Fibroblast of the aortic adventitia (primary cell): ENCODE measurements at places on chromosomes 6 and 20.

DNA sequence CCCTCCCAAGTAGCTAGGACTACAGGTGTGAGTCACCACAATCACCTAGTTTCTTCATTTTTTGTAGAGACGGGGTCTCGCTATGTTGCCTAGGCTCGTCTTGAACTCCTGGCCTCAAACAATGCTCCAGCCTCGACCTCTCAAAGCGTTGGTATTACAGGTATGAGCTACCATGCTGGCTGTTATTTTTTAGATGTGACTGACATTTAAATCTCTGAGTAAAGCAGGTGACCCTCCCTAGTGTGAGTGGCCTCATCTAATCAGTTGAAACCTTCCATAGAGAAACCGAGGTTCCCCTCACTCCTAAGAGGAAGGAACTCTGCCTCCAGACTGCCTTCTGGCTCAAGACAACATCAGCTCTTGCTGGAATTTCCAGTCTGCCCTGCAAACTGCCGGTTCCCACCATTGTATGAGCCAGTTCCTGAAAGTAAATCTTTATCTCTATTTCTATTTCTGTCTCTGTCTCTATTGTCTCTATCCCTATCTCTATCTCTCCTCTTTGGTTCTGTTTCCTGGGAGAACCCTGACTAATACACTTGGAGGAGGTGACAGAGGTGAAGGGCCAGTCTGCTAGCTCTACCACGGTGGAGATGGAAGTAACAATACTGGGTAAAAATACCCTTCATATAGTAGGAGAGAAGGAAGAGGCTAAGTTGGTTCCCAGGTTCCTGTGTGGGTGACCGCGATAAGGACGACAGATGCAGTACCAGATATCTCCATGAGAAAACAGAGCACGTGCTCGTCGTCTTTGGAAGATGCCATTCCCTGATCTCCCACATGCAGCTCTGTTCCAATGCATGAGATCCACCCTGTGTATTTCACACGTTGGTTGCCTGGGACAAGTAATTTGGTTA, 81.0 kb downstream of the MYB start:
- peak; percentile 46 for DNase-seq

DNA sequence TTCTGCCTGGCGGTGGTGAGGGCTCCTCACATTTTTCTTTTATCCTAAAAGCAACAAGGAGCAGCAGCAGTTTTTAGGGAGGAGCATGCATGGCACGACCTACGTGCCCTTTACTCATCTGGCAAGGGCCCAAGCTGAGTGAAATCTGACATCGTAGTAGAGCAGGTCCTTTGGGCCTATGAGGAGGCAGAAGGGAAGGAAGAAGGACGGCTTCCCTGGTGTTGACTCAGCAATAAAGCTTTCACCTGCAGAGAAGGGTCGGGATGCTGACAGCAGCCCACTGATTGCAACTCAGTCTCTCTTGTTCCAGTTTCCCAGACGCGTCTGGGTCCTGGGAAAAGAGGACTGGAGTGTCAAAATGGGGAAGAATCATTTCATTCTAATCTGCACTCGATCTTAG, 409.1 kb upstream of the AGPAT4 start:
- no peak for DNase-seq

DNA sequence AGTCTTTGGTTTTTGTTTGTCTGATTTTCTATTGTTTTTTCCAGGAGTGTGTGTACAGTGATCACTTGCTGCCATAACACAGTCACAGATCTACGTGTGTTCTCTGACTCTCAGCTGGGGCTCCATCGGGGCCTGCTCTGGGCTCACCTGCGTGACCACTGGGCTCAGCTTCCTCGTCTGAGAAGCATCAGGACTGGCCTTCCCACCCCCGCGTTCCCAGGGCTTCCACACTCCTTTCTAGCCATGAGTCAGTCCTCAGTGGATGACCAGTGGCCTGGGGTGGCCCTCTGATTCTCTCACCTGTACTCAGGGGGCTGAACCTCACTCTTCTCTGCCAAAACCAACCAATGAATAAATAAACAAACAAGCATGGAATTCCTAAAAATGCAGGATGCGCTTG, 14.5 kb downstream of the THBS2 start:
- DNase-seq = no peak

DNA sequence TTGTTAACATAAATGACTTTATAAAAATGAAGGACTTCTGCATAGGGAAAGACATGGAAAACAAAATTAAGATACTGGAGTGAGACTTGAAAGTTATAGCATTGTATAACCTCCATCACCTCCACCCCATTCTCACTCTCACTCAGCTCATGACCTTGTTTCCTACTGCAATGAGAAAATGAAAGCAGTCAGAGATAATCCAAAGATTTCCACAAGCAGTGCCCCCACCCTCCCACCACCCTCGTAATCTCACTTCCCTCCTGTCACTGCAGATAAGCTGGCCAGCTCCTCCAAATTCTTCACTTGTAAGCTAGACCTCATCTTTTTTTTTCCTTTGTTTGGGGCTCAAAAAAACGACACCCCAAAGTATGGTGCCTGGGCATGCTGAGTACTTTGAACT, 52.9 kb upstream of the PROKR2 start:
- no peak for DNase-seq

GRCh38 chr6:143562143-143562542, 50.6 kb upstream of the FUCA2 start:
- DNase-seq = no peak

DNA sequence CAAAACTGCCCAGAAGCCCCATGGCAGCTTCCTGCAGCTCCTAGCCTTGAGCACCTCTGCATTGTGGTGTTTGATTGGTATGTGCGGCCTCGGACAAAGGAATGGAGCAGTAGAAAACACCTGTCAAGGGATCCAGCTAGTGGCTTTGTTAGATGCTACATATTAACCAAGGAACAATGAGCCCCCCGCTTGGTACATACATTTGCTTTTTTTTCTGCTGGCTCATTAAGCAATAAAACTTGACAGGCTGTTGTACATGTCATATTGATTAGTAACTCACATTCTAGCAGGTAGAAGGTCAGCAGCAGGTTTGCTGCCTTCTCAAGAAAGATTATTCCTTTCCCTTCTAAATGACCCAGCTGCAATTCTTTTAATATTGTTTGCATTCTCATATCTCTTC, 937 bp downstream of the SPACA1 start:
- DNase-seq = no peak

- no peak for DNase-seq
Observed at GRCh38 chr6:160088784-160089533, 32.7 kb upstream of the SLC22A1 start.

GRCh38 chr6:10405513-10405900, 9.4 kb downstream of the TFAP2A start:
- DNase-seq = no peak

GRCh38 chr6:150676344-150676743, 76.7 kb downstream of the PLEKHG1 start:
- DNase-seq = no peak

DNA sequence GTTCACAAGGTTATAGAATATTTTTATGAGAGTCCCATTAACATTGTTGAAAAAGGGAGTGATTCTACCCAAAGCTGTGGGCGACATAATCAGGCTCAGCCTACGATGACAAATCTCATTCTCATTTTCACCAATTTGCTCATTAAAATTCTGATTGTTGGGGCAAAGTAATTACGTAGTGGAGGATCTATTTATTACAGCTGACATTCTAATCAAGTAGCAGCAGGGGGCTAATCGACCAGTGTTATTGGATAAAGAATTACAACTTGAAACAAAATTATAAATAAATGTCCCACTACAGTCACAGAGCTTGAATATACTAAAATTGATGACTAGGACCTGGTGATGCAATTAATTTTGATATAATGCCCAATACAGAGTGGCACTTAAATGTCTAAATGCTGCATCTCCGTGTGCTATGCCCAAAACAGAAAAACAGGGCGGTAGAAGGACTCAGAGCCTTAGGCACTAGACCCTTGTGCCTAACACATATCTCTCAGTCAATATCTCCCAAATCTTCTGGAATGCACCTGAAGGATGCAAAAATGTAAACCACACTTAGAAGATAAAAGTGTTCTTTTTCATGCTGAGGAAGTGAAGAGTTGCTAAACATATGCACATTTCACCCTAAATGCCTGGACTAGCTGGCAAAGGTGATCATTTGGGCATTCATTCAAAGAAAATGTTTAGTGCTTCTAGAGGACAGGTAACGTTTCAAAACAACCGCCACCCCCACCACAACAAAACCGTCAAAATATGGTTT, 88.3 kb downstream of the CD24 start:
- DNase-seq = no peak

- no peak for DNase-seq
Observed at GRCh38 chr6:46270336-46270735, 99.6 kb upstream of the ENPP5 start.

DNA sequence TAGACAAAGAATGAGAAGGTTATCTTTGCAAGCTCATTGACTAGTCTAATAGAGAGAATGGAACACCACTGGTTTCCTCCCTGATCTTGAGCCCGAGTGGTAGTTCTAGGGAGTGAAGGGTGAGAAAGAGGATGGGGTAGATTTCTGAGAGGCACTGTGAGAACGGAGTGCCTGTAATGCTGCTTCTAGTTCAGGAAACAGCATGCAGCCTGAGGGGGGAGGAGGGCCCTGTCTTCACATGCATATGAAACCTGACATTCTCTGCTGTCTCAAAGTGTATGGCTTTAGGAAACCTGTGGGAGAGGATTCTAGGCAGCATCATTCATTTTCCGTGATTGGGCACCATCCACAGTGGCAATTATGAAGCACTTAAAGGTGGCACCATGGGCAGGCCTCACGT, 259.4 kb upstream of the MAN1A1 start:
- DNase-seq = no peak

DNA sequence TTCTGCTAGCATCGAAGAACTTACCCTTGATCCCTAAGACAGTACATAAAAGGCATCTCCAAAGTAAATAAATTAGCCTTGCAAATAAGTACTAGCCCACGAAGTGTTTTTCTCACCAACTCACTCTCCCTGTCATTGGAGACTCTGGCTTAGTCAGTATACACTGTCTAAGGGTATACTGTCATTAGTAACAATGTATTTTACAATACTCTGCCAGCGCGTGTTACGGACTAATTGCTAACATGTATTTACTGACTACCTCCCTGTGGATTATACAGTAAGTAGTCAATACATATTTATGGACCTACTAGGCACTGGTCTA, 72.1 kb downstream of the NFATC2 start:
- DNase-seq = no peak

DNA sequence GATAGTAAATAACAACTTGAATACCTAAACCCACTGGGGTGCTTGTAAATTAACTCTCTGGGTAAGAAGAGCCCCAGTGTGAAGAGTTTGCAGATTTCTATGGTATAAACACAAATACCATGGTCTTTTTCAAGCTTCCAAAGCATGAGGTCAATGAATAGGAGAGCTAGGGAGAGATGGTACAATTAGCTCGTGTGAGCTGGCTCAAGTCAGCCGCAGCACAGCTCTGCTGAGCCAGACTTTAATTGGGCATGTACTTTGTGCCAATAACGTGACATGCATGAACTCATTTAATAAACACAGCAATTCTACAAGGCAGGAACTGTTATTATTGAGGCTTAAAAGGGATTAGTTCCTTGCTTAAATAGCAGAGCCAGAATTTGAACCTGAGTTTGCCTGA, 684.2 kb downstream of the KIF16B start:
- DNase-seq = no peak

- DNase-seq = no peak
Observed at GRCh38 chr6:14709066-14709670, 536.7 kb upstream of the JARID2 start.

DNA sequence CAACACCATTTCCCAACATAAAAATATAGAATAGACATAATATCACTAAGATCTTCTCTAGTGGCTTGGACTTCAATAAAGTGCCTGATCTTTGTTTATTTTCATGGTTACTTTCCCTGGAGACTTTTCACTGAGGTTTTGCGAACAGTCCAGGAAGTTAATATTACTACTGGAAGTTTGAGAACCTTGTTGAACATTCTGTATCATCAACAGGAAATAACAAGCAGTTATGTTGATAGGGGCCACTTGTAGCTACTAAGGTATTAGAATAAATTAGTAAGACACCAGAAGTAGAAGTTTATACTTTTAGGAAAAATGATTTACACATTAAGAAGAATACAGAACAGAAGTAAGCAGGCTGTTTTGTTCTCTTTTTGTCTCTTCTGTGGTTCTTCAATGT, 180.2 kb downstream of the TFAP2B start:
- no peak for DNase-seq

DNA sequence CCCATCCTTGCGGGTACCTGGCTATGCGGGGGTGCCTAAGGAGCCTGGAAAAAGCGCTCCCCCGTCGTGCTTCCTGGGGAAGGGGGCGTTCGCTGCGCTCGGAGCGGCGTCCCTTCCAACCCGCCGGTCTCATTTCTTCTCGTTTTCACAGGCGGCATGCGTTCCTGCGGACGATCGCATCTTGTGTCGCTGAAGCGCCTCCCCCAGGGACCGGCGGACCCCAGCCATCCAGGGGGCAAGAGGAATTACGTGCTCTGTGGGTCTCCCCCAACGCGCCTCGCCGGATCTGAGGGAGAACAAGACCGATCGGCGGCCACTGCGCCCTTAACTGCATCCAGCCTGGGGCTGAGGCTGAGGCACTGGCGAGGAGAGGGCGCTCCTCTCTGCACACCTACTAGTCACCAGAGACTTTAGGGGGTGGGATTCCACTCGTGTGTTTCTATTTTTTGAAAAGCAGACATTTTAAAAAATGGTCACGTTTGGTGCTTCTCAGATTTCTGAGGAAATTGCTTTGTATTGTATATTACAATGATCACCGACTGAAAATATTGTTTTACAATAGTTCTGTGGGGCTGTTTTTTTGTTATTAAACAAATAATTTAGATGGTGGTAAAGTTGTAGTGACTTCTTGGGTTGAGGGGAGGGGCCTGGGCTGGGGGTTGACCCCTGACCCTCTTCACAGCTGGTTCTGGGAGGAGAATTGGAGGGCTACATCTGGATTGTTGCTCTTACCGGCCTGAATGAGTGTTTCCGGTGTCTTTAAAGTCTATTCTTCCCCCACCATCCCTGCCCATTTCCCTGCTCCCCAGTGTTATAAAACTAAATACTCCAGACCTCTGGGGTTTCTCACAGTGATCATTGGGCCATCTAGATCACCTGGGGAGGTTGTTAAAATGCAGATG, 1.1 kb downstream of the ID1 start:
- peak; percentile 30 for DNase-seq

DNA sequence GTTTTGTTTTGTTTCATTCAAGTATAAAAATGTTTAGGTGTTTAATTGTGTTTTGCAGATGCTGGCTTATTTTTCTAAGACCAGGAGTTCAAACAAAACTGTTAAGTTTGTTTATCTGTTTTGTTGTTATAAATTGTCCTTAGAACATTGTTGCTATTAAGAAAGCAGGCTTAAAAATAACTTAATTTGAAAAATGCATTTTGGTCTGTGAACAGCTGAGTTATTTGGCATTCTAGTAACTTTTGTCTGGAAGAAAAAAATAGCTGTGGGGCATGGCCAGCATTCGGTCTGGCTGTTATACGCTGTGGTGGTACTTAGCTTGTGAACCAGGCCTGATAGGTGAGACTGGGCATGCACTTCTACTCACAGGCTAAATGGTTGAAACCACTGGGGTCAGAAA, 37.8 kb downstream of the SLX4IP start:
- DNase-seq = no peak
